Thyroid gland (tissue), 4 donors: ENCODE measurements at places on chromosomes 2 and 18. TPM values are rescaled to one million over a fixed set of nuclear protein-coding genes. Genes with fewer than 3 reads are reported as not detected.

The NDC80 gene
- 0.33 TPM for total RNA-seq

DNA sequence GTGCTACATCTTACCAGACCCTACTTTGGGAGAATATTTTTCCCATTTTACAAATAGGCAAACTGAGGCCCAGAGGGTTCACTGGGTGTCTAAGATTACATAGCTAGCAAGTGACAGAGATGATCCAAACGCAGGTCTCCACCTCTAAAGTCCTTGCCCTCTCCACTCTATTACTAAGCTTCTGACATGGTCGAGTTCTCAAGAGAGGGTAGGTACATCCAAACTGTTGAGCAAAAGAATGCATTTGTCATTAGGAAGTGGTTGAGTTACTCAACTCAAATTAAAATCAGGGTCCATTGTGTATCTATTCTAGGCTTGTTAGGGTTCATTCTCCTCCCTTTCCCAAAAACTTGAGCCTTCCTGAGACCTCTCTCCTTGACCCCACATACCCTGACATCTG, 680.6 kb upstream of the FANCL start:
- no peak overlapping the region for H3K27ac ChIP-seq
- no peaks in the 10 kb centered on the region for H3K27me3 ChIP-seq
- no peak overlapping the region for H3K4me3 ChIP-seq
- H3K36me3 ChIP-seq = no peaks in the 10 kb centered on the region

GRCh38 chr18:48122376-48122775, 191.9 kb upstream of the SMAD2 start:
- H3K27me3 ChIP-seq = no peaks in the 10 kb centered on the region
- peaks cover 38% of the 10 kb centered on the region for H3K4me1 ChIP-seq
- no peak for DNase-seq
- H3K4me3 ChIP-seq = no peak overlapping the region

DNA sequence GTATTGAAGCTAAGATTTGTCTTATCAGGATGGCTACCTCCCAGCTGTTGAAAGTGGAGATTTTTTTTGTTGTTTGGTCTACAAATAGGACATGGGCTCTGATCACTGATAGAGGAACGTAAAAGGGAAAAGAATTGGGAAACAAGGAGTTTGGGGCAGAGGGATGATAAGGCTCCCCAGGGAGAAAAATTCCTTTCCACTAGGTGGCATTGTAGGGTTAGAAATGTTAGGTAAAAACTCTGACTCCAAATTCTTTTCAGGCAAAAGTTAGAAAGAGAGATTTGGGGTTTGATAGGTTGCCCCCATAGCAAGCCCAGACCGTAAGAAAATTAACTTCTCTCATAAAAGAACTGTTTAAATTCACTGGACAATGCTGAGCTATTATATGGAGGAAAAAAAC, 19.8 kb downstream of the CMPK2 start:
- no peak overlapping the region for H3K27ac ChIP-seq
- H3K36me3 ChIP-seq = peaks cover 6% of the 10 kb centered on the region
- DNase-seq = no peak

DNA sequence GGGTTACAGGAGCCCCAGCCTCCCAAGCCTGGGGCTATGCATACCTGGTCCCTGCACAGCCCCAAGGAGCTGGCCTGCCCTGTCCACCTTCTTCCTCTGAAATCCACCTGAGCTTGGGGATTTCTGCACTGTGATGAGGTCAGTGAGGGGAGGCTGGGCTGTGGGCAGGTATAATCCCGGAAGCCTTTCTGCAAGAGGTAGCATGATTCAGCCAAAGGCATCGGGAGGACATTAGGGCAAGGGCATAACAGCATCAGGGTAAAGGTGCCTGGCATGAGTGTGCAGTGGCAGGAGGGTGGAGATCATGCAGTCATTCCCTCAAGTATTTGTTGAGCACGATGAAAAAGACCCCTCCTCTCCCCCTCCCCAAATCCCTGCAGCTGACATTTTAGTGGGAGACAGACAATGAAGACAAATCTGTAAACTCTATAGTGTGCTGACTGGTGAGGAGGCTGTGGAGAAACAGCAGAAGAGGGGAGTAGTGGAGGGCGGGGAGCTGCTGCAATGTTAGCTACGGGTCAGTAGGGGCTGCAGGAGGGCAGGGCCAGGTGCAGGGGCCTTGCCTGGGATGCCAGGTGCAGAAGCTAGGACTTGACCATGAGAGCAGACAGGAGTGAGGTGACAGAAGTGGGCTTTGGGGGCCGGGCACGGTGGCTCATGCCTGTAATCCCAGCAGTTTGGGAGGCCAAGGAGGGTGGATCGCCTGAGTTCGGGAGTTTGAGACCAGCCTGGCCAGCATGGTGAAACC, 18.7 kb downstream of the ZFP36L2 start:
- H3K36me3 ChIP-seq = no peaks in the 10 kb centered on the region
- no peaks in the 10 kb centered on the region for H3K27me3 ChIP-seq
- H3K4me3 ChIP-seq = no peak overlapping the region
- no peak for DNase-seq
- no peak overlapping the region for H3K27ac ChIP-seq

- peak; percentile 53 for DNase-seq
- H3K27me3 ChIP-seq = no peaks in the 10 kb centered on the region
- no peaks in the 10 kb centered on the region for H3K36me3 ChIP-seq
- H3K27ac ChIP-seq = no peak overlapping the region
- H3K4me3 ChIP-seq = peak overlapping the region; percentile 80
- peaks cover 8% of the 10 kb centered on the region for H3K4me1 ChIP-seq
Observed at GRCh38 chr2:241218131-241219029, 29.9 kb downstream of the ANO7 start.

DNA sequence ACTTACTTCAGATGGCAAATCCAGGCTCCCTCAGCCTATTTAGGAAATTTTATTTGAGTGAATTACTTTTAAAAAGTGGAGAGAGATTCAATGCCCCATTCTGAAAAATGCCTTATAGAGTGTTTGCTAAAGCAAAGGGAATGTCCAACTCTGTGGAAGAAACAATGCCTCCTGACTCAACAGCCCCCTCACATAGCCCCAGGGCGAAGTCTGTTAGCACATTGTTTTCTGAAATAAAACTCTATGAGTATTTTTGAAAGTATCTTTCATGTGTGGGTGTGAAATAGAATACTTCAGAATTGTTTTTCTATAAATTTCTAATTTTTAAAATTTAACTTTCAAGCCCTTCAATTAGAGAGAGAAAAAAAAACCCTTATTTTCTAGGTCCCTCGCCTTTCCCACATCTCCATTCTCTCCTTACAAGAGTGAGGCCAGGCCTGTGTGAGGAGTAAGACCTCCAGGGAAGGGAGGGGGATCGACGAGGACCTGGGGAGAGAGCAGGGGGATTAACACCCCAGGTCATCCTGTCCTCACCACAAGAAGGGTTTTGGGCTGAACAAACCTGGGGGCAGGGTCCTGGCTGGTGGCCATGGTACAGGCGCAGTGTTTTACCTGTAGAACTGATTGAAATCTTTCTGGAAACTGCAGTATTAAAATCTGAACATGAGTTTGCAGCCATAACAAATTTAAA, 141.4 kb downstream of the SNTG2 start:
- no peaks in the 10 kb centered on the region for H3K36me3 ChIP-seq
- no peak overlapping the region for H3K27ac ChIP-seq
- H3K27me3 ChIP-seq = no peaks in the 10 kb centered on the region
- no peak overlapping the region for H3K4me3 ChIP-seq
- H3K4me1 ChIP-seq = no peaks in the 10 kb centered on the region

DNA sequence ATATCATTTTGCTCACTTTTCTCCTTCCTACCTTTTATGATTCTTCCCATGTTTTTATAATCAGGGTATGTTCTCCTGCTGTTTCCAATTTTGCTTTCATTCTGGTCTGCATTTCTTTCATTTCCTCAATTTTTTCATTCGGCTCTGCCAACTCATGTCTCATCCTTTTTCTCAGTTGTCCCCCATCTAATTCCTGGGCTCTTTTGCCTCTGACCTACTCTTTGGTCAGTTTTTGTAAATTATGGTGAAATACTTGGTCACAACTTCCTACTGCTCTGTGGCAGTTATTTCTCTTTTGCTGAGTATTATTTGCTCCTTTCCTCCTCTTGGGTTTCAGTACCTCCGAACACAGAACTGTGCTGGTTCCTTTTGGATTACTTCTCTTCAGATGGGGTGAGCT, 27.5 kb downstream of the MYO7B start:
- H3K4me1 ChIP-seq = no peaks in the 10 kb centered on the region
- no peaks in the 10 kb centered on the region for H3K27me3 ChIP-seq
- no peak for DNase-seq
- no peak overlapping the region for H3K4me3 ChIP-seq

DNA sequence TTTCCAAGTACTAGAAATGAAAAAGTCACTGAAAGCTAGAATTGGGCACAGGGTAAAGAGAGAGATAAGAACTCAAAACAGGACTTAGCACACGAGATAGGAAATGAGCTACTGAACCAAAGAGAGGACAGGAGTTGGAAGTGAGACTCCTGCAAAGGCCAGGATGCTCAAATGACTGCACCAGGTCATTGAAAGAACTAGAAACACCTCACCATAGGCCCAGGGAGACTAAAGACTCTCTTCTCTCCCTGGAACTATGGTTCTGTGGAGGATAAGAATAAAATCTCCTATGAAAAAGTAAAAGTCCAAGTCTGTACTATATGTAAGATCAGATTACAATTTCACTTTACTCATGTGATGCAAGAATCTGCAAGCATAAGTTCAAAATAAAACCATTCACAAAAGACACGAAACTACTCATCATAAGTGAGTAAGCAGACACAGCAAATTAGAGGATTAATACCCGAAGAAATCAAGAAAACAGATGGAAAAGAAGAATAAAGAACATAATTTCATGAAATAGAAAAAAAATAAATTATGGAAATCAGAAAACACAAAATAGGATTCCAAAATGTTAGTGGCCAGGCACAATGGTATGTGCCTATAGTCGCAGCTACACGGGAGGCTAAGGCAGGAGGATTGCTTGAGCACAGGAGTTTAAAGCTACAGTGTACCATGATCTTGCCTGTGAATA, 6.5 kb downstream of the NBAS start:
- no peak for DNase-seq
- H3K36me3 ChIP-seq = no peaks in the 10 kb centered on the region
- no peaks in the 10 kb centered on the region for H3K27me3 ChIP-seq
- H3K4me3 ChIP-seq = no peak overlapping the region
